Testis (tissue), 5 donors: ENCODE measurements at places on chromosomes 12 and 14. TPM values are rescaled to one million over a fixed set of nuclear protein-coding genes. Genes with fewer than 3 reads are reported as not detected.

- no peaks in the 10 kb centered on the region for H3K27me3 ChIP-seq
- H3K27ac ChIP-seq = peak overlapping the region; percentile 62
- no peak overlapping the region for H3K4me3 ChIP-seq
- peaks cover 30% of the 10 kb centered on the region for H3K4me1 ChIP-seq
Measured at GRCh38 chr14:55329999-55330710, 58.9 kb downstream of the FBXO34 start.

GRCh38 chr14:104472073-104472472 lies 107.5 kb upstream of the C14orf180 start:
- no peaks in the 10 kb centered on the region for H3K27me3 ChIP-seq
- no peaks in the 10 kb centered on the region for H3K4me1 ChIP-seq
- no peak for DNase-seq
- no peak overlapping the region for H3K4me3 ChIP-seq

DNA sequence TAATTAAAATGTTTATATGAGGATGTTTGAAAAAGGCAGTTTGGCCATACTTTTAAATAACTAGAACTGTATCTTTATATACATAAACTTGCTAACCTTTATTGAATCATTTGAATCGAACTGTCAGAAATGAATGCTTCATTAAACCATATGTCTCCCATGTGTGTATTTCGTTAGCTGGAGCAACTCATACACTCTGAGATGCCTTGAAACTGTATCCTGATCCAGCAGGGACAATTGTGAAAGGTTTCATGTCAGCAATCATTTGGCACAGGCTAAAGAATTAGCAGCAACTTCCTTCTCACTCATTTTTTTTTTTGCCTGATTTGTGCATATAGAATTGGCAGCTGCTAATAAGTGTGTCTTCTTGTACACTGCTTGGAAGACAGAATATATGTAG lies 109.9 kb downstream of the NAV3 start:
- H3K4me1 ChIP-seq = no peaks in the 10 kb centered on the region
- no peak for DNase-seq
- H3K36me3 ChIP-seq = no peaks in the 10 kb centered on the region
- no peaks in the 10 kb centered on the region for H3K27me3 ChIP-seq
- H3K27ac ChIP-seq = no peak overlapping the region
- H3K4me3 ChIP-seq = no peak overlapping the region

- H3K36me3 ChIP-seq = no peaks in the 10 kb centered on the region
- no peaks in the 10 kb centered on the region for H3K4me1 ChIP-seq
- H3K27ac ChIP-seq = no peak overlapping the region
Measured at GRCh38 chr12:55760663-55761062, 17.7 kb downstream of the GDF11 start.

DNA sequence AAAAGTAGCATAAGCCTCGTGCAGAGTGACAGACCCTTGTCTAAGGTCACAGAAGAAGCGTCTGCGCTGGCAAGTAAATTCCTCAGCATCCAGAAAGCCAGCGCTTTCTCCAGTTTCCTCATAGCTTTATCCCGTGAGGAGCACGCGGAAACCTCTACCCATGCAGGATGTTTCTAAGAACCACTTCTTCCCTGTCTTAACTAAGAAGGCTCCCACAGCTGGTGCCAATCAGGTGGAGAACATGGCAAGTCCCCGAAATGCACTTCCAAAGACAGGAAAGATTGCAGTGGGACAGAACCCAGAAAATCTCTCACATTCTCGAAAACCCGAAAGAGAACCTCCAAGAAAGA lies 968 bp upstream of the ARID4A start:
- peaks cover 12% of the 10 kb centered on the region for H3K4me1 ChIP-seq
- no peaks in the 10 kb centered on the region for H3K36me3 ChIP-seq
- H3K4me3 ChIP-seq = peak overlapping the region; percentile 96

DNA sequence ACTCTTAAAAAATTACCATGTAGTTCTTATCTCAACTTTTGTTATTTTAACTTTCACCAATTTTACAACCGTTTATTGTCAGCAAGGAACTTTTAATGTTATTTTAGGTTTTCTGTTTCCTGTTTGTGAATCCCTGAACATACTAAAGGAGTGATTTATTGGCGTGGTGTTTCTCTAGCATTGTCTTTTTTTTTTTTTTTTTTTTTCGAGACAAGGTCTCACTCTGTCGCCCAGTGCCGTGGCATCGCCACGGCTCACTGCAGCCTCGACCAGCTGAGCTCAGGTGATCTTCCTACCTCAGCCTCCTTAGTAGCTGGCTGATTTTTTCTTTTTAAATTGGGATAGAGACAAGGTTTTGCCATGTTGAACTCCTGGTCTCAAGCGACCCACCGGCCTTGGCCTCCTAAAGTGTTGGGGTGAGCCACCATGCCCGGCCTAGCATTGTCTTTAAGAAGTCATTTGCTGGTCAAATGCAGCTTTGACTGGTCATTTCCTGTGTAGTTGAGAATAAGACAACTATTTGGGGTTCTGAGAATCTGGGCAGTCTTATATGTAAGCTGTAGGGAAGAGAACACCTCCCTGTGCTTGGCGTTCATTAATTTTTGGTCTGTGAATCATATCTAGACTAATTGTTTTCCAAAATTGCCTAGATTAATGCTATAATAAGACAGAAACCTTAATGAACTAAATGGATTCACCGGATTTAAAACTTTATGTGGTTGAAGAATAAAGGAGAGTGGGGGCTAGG lies 2.1 kb downstream of the WASHC4 start:
- H3K4me1 ChIP-seq = no peaks in the 10 kb centered on the region
- no peaks in the 10 kb centered on the region for H3K27me3 ChIP-seq
- DNase-seq = no peak
- no peaks in the 10 kb centered on the region for H3K36me3 ChIP-seq
- no peak overlapping the region for H3K4me3 ChIP-seq

- H3K27ac ChIP-seq = no peak overlapping the region
- H3K36me3 ChIP-seq = no peaks in the 10 kb centered on the region
- H3K4me3 ChIP-seq = no peak overlapping the region
- peaks cover 4% of the 10 kb centered on the region for H3K4me1 ChIP-seq
Measured at GRCh38 chr12:4114986-4115385, 158.6 kb upstream of the CCND2 start.

DNA sequence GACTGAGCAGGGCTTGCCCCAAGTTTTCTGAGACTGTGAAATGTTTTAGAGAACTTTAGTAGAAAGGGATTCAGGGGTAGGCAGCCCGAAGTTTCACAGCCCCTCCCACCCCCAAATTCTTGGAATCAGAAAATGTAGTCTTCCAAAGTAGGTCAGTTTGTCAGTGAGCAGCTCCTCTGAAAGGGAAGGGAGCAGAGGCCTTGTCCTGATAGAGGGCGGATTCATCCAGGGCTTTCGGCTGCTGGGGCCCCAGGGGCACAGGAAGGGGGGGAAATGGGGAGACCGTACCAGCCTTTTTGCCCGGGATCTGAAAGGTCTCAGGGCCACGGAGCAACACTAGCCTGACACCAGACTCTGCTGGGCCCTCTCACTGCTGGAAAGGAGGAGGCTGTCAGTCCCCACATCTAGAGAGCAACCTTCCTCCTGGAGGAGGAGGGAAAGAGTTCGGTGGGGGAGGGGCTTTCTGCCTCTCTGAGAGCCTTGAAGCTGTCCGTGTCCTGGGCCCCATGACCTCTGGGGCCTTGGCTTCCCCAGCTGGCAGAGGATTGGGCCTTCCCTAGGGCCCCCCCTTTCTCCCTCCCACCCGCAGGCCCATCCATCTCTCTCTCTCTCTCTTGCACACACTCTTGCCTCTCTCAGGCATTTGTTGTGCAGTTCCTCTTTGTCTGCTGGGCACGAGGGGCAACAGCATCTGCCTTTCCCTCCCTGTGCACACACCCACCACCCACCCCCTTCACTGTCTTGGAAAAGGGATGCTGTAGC lies at the start of gene IKZF4:
Gene IKZF4 (plus strand): TSS at position 621 of the 762 bp plus-strand sequence. CDS start 451 bp downstream, outside the sequence.
- peak within 1 kb of the TSS; percentile 34 for H3K4me3 ChIP-seq
- H3K27me3 ChIP-seq = no peaks in the 10 kb centered on the region
- peak within 1 kb of the TSS; percentile 80 for H3K27ac ChIP-seq
- DNase-seq = peak; percentile 77
- H3K36me3 ChIP-seq = no peaks in the 10 kb centered on the region

GRCh38 chr12:73947326-73948026 lies 590.2 kb upstream of the ATXN7L3B start:
- H3K27me3 ChIP-seq = no peaks in the 10 kb centered on the region
- no peak overlapping the region for H3K27ac ChIP-seq
- no peak overlapping the region for H3K4me3 ChIP-seq
- no peak for DNase-seq
- H3K36me3 ChIP-seq = no peaks in the 10 kb centered on the region

DNA sequence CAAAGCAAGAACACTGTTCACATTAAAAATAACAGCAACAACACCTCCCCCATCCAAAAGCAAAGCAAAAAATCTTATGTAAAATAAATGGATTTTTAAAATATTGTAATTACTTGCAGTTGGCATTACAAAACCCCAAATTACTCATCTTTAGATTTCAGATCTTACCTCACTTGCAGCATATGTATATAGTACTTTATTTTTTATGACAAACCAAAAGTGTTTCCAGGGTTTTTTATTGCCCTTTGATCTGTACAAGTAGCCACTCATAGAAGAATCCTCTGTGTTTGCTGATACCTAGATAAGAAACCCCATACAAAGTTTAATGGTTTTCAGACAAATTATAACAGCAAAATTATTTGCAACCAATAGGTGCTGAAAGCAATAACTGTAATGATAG lies 12.2 kb upstream of the NR2C1 start:
- H3K27ac ChIP-seq = peak overlapping the region; percentile 75
- no peaks in the 10 kb centered on the region for H3K36me3 ChIP-seq
- no peak for DNase-seq

GRCh38 chr14:73462048-73462715 lies 3.8 kb upstream of the NUMB start:
- no peak overlapping the region for H3K4me3 ChIP-seq
- DNase-seq = peak; percentile 62
- H3K4me1 ChIP-seq = peaks cover 18% of the 10 kb centered on the region
- H3K27me3 ChIP-seq = no peaks in the 10 kb centered on the region

- H3K27ac ChIP-seq = no peak overlapping the region
- no peaks in the 10 kb centered on the region for H3K36me3 ChIP-seq
- H3K4me3 ChIP-seq = no peak overlapping the region
- DNase-seq = no peak
- no peaks in the 10 kb centered on the region for H3K27me3 ChIP-seq
Measured at GRCh38 chr12:2332236-2332635, 279.4 kb downstream of the CACNA1C start.

DNA sequence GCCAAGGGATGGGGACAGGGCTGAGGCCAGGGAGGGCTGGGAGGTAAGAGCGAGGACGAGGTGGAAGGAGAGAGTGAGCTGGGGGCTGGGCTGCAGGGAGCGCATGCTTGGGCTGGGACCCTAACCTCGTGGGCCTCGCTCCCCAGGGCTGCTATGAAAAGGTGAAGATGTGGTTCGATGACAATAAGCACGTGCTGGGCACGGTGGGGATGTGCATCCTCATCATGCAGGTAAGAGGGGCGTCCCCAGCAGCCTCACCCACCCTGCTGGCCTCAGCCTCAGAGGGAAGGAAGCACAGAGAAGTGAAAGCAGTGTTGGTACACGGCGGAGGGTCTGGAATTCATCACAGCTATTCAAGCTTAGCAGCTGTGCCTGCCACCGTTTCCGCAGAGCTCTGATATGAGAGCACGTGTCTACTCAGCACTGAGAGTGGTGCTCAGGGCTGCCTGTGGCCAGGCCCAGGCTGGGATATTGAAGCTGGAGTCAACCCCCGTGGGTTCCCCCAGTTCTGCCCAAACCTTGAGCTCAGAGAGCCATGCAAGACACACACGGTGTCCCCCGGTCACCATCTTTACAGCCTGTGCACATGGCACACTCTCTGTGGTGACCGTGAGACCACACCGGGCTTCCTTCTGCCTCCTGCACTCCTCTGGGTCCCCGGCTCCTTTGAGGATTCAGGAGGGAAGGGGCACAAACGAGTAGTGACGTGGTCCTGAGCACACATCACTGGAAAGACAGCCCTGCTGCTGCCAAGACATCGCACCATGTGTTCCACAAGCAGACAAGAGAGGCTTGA lies 204.6 kb downstream of the TSPAN9 start:
- H3K4me1 ChIP-seq = no peaks in the 10 kb centered on the region
- no peak overlapping the region for H3K4me3 ChIP-seq
- H3K27ac ChIP-seq = no peak overlapping the region
- DNase-seq = no peak
- no peaks in the 10 kb centered on the region for H3K36me3 ChIP-seq
- no peaks in the 10 kb centered on the region for H3K27me3 ChIP-seq

- no peaks in the 10 kb centered on the region for H3K36me3 ChIP-seq
- H3K27me3 ChIP-seq = no peaks in the 10 kb centered on the region
- H3K27ac ChIP-seq = no peak overlapping the region
- DNase-seq = no peak
- no peaks in the 10 kb centered on the region for H3K4me1 ChIP-seq
Measured at GRCh38 chr12:107229827-107230226, 136.5 kb upstream of the CRY1 start.

GRCh38 chr14:69153152-69153872 lies 393 bp upstream of the DCAF5 start:
- H3K4me3 ChIP-seq = peak overlapping the region; percentile 97
- H3K27me3 ChIP-seq = no peaks in the 10 kb centered on the region
- peak overlapping the region; percentile 89 for H3K27ac ChIP-seq
- DNase-seq = peak; percentile 41

PPP1R12A gene
- total RNA-seq = 119 TPM

BEGAIN gene
- total RNA-seq = 7.6 TPM

MYBPC1 gene
- total RNA-seq = 3.7 TPM

ACRBP gene
- total RNA-seq = 172 TPM

NGB gene
- 1.1 TPM for total RNA-seq

KRT5 gene
- 0.39 TPM for total RNA-seq

ALKBH2 gene
- total RNA-seq = 23.8 TPM

CTSG gene
- total RNA-seq = not detected

KRT80 gene
- total RNA-seq = 0.94 TPM

PZP gene
- 4.6 TPM for total RNA-seq
